Umbilical cord (tissue), 2 donors: ENCODE measurements at places on chromosomes 2 and 18. TPM values are rescaled to one million over a fixed set of nuclear protein-coding genes. Genes with fewer than 3 reads are reported as not detected.

The SERPINB3 gene
- 0.96 TPM for total RNA-seq

The TMEM182 gene
- 20.2 TPM for total RNA-seq

The SCYGR4 gene
- total RNA-seq, result 1.4 TPM

The SOWAHC gene
- 34.4 TPM for total RNA-seq

The ATOH8 gene
- 14.2 TPM for total RNA-seq

The SMARCAL1 gene
- total RNA-seq, result 33.7 TPM

The GTF2A1L gene
- total RNA-seq, result 99.9 TPM
